ENCODE measurements at places on chromosomes 16 and 17.
A peak's percentile ranks its signal among the peaks of the same experiment; 100 is the strongest.

DNA sequence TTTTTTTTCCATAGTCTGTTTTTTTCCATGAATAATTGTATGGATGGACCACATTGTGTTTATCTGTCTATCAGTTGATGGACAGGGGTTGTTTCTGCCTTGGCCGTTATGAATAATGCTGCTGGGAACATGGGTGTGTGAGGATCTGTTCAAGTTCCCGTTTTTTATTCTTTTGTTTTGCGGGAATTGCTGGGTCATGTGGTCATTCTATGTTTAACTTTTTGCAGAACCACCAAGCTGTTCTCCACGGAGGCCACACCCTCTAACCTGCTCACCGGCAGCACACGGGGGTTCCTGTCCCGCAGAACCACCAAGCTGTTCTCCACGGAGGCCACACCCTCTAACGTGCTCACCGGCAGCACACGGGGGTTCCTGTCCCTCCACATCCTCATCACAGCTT, 5.9 kb upstream of the MSLN start:
- DNase-seq, result no peak

GRCh38 chr17:39647256-39647655, 10.3 kb downstream of the STARD3 start:
- DNase-seq, result no peak

- DNase-seq, result peak; percentile 68
These were observed 40.5 kb upstream of the ATP2A3 start for GRCh38 chr17:4004517-4005295.

DNA sequence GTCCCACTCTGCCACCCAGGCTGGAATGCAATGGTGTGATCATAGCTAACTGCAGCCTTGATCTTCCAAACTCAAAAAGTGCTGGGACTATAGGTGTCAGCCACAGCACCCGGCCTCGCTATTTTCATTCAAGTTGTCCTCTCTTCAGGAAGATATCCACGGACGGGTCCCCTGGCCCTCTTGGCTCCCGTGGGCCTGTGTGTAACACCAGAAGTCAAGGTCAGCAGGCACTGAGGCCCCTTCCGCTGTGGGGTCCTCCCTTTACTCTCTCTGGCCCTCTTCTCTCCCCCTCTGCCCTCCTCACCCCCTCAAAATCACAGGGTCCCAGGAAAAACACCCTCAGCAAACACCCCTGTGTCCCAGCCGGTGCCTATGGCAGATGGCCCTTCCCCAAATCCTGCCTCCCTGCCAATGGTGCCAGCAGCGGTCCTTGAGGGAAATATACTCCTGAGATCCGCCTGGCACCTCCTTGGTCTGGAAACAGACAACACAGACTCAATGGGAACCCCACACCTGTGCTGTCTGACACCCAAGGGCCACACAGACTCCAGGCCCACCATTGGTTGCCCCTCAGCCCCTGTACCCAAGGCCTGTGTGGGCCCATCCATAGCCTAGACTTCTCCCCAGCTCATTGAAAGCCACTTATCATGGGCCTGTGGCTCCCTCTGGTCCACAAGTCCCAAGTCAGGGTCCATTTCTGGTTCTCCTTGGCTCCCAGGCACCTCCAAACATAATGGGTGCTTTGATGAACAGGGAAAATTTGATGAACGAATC, 221.5 kb downstream of the ZNF423 start:
- no peak for DNase-seq

DNA sequence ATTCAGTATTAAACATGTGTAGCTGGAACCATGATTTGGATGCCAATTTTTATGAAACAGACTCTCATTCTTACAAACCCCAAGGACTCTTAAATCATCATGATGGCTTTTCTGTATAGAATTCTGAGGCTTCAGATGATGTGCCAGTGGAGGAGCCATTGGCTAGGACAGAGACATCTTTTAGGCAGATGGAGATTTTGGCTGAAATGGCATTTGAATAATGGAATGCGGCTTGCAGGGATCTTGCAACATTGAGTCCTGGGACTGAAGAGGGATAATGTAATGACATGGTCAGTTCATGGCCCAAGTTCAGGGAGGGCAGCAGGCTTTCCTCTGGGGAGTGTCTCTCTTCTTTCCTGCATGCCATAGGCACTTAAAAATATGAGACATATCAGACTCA, 172.4 kb downstream of the ABCA8 start:
- DNase-seq, result no peak

DNA sequence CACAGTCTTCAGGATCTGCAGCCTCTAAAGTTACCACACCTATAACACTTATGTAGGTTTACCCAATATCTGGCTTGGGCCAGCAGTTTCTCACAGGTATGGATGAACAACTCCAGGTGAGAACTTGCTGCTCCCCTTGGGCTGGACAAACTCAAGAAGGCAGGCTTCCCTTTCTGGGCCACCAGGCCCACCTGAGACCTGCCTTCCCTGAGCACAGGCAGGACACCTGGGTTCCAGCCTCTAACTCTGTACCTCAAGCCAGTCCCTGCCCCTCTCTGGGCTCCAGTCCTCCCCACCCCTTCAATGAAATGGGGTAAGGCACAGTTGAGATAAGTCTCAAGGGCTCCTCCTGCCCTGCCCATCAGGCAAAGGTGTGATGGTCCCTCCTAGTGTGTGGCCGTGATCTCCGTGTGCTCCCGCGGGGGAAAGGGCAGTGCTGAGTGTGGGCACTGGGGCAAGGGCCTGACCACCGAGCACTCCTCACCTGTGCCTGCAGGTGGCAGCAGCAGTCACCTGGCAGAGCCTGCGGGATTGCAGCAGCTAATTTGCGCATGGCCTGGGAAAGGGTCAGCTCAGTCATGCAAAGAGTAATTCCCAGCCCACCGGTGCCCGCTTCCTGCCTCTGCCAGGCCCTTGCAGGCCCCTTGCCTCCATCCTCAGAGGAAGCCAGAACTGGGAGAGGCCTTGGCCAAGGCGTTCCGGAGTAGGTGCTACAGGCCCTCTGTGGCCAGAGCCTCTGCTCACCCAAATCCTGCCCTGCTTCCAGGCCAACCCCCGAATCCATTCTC, 28.2 kb upstream of the ADGRG1 start:
- peak; percentile 62 for DNase-seq

DNA sequence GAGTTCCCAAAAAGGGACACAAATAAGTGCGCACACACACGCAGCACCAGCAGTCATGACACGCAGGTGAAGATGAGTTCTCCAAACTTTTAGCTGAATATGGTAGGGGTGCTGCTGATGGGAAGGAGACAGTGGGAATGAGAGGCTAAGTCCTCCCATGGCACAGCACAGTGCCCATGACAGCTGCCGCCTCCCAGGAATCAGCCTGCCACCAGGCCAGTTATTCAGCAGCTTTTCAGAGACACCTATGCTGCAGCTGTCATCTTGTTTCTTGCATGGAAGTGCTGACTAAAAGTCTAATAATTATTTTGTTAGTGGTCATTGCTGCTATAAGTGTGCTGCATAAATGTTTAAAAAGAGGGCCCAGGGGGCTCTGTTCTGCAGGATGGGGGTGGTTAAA, 12.2 kb downstream of the WFIKKN2 start:
- no peak for DNase-seq

- no peak for DNase-seq
These were observed 412.0 kb upstream of the CDH5 start for GRCh38 chr16:65954446-65954845.

DNA sequence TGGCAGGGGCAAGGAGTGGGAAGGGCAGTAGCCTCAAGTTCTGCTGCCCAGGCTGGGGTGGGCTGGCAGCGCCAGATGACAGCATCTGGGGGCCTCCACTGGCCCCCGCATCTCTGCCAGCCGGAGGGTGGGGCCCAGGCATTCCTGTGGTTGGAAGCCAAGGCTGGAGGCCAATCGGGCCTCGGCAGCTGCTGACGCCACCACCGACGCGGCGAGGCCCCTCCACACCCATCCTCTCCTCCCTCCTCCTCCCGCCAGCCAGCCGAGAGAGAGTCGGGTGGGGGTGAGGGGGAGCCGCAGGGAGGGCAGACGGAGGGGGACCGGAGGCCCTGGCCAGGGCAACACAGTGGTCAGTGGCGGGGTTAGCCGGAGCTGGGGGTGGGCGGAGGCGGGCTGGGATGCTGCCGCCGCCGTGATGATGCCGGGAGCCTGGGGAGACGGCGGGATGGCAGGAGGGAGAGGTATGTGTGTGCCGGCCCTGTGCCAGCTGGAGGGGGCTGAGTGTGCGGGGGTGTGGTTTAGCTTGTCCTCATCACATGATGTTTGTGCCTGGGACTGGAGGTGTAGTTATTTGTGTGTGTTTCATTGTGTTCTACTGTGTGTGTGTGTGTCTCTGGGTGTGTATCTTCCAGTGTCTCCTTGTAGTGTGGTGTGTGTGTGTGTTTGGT, 36.6 kb downstream of the ARHGAP23 start:
- DNase-seq, result peak; percentile 97

DNA sequence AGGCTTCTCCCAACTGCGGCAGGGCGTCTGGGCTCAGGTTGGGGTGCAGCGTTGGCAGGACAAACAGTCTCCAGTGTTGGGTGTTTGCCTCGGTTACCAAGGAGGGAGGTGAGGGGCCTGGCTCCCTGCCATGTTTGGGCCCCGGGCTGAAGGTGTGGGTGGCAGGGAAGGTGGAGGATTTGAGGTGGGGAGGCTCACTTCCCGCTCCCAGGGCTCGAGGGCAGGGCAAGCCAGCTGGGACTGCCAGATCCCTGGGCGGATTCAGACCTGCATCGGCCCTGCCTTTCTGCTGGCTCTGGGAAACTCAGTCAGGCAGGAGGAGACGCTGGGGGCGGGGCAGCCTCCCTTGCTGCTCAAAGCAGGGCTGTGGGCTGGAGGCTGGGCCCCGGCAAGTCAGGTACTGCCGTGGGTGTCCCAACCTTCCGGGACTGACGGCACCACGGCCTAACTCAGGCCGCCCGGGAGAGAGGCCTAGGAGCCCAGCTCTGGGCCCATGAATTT, 31.3 kb upstream of the KRT17 start:
- DNase-seq, result no peak

- no peak for DNase-seq
These were observed 11.7 kb downstream of the ABAT start for GRCh38 chr16:8686031-8686621.

DNA sequence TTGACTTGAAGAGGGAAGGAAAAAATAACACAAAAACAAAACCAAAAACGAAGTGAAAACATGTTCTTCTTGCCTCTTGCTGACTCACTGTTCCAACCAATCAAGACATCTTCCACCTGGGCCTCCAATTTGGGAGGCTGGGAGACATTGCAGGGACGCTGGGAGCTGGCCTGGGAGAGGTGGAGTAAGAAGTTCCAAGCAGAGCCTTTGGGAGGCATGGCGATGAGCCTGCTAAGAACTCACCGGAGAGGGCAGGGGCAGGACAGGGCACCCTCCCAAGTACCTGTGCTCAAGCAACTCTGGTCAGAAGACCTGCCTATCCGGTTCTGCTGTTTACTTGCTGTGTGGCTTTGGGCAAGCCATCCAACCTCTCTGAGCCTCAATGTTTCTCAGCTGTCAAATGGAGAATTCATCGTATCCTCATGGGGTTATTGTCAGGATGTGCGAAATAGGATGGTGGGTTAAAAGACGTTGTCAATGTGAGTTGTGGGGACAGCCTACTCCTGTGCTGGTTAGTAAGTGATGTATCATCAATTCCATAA, 856 bp upstream of the GLP2R start:
- DNase-seq, result no peak

GRCh38 chr16:28985211-28986041, 574 bp downstream of the LAT start:
- no peak for DNase-seq
